ENCODE measurements at places on chromosomes 5 and 9.

GRCh38 chr5:126677121-126677520, 76.4 kb downstream of the PHAX start:
- DNase-seq: no peak

DNA sequence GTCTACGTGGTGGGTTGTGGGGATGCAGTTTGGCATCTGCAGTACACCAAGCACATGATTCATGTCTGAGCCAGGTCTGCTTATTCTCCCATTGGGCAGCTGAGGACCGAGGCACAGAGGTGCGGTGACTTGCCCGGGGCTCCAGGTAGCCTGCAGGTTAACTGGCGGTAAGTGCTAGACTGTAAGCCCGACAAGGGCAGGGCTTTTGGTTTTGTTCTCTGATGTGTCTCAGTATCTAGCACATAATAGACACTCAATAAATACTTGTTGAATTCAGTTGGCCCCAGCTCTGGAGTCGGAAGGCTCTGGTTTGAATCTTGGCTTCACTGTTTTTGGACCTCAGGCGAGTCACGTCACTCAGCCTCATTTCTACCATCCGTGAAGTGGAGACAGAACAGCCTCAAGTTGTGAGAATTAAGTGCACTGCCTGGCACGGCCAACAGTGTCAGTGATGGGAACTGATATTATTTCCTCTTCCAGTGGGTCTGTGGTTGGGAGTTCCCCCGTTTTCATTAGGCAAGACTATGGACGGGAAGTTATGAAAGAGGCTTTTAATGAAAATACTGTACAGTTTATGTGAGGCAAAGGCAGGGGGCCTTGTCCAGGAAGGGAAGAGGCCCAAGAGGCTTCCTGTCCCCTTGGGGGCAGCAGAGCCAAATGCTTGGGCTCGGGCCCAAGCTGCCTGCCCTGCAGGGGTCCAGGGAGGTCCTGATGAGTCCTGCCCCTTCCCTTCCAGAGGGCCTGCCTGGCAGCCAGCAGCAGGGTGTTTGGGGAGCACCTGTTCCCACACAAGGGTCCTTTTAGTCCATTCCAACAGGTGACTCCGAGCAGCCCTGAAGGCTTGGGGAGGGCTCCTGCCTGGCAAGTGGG, 3.3 kb downstream of the PRELID1 start:
- DNase-seq: no peak

GRCh38 chr9:108094676-108094993, 605.1 kb upstream of the KLF4 start:
- DNase-seq: no peak

DNA sequence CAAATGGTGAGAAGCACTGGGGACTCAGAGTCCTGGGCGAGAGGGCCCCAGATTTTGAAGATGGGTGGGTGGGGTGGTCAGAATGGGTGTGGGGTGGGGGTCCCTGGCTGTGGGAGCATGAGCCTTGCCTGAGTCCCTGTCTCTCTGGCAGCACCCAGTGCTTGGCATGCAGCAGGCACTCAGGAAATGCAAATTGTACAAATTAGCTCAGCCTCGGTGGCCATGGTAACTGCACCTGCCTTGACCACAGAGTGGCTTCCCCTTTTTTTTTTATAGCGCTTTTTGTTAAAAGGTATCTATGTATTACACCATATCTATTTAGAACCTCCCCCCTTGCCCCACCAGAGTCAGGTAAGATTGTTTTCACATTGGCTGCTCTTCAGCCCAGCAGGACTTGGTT, 19.2 kb upstream of the PITX1 start:
- no peak for DNase-seq

- no peak for DNase-seq
Measured at GRCh38 chr9:132141344-132141947, 20.4 kb upstream of the NTNG2 start.

- no peak for DNase-seq
Measured at GRCh38 chr5:175738602-175739133, 80.8 kb downstream of the HRH2 start.

GRCh38 chr9:94895668-94896067, 169.2 kb downstream of the AOPEP start:
- DNase-seq: no peak

- no peak for DNase-seq
Measured at GRCh38 chr5:31605920-31606319, 33.0 kb upstream of the PDZD2 start.

GRCh38 chr9:117703537-117703936, 666 bp upstream of the TLR4 start:
- no peak for DNase-seq

- DNase-seq: no peak
Measured at GRCh38 chr5:1727571-1727970, 72.1 kb downstream of the MRPL36 start.

- DNase-seq: no peak
Measured at GRCh38 chr5:148306446-148306845, 5.8 kb upstream of the SPINK7 start.

DNA sequence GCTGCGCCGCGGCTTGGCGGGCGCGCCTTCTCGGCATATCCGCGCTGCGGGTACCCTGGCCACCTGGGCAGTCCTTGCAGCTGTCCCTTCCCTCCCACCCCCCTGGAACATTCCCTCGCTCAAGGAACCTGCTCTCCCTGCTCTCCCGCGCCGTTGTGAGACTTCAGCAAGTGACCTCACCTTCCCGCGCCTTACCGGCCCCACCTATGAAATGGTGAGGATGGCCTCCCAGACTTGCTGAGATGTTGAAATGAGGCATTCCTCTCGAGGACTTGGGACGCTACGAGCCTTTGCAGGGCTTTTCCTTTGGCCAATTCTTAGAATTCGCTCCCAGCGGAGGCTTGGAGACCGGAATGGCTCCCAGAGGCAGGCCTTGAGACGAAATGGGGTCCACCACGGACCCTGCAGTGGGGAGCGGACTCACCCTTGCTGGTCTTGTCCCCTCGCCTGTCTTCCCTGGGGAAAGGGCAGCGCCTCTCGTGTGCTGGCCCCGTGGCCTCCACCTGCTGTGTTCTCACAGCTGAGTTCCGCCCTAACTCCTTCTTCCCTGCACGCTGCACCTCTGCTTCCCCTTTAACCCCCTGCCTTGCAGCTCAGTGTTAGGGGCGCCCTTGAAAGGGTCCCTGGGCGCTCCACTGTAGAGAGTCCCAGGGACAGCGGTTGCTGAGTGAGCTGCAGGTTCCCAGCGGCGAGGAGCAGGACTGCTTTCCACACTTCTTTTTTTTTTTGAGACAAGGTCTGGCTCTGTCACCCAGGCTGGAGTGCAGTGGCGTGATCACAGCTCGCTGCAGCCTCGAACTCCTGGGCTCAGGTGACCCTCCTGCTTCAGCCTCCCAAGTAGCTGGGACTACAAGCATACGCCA, 907 bp downstream of the HMCN2 start:
- DNase-seq: no peak

GRCh38 chr5:154620411-154620810, 134.8 kb upstream of the LARP1 start:
- no peak for DNase-seq

GRCh38 chr9:124887832-124888231, 25.9 kb downstream of the ARPC5L start:
- DNase-seq: no peak

- no peak for DNase-seq
Measured at GRCh38 chr9:130426883-130427282, 17.9 kb upstream of the ASS1 start.

DNA sequence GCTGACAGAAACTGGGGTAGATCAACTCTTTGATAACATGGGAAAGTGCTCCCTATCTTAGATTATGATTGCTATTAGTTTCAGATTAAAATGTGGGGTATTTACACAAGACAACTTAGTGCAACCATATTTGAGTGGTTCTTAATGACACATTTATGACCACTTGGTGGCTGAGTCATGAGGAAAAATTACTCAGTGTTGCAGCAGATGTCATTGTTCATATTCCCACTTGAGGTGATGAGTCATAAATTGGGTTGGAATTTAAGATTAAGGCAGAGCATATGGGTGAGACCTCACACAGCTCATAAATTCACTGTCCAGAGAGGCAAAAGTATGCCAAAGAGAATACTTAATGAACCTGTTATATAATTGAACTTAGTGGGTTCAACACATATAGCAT, 408.3 kb downstream of the DMRT2 start:
- no peak for DNase-seq

- no peak for DNase-seq
Measured at GRCh38 chr5:142626786-142627185, 59.1 kb downstream of the FGF1 start.

- DNase-seq: no peak
Measured at GRCh38 chr9:69020301-69021145, 6.6 kb upstream of the PRKACG start.

DNA sequence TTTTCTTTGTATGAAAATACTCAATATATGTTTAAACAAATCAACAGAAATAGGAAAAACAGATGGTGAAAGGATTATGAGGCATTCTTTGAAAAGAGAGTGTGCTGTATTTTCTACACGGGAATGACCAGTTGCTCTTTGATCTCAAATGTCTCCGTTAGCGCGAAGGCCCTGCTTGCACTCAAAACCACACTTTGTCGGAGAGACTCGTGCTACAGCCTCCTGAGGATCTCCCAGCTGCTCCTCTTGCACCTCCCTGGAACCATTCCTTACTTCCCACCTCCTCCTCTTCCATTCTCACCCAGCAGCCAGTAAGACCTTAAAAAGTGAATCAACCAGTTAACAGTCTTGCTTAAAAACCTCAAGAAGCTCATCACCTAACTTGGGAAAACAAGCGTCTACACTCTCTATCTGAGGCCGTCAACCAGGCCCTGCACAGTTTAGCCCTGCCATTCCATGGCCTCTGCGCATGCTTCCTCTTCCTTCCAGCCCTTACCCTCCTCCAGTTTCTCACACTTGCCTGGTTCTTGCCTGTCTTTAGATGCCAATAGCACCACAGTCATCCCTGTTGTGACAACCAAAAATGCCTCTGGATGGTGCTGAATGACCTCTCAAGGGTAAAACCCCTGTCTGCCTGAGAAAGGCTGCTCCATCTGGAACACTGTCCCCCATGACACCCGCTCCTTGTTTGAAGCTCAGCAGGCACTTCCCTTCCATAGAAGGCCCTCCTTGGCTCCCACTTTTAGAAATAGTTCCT, 594.7 kb upstream of the WWC1 start:
- DNase-seq: no peak

GRCh38 chr5:124537522-124537921, 208.9 kb downstream of the ZNF608 start:
- DNase-seq: no peak

DNA sequence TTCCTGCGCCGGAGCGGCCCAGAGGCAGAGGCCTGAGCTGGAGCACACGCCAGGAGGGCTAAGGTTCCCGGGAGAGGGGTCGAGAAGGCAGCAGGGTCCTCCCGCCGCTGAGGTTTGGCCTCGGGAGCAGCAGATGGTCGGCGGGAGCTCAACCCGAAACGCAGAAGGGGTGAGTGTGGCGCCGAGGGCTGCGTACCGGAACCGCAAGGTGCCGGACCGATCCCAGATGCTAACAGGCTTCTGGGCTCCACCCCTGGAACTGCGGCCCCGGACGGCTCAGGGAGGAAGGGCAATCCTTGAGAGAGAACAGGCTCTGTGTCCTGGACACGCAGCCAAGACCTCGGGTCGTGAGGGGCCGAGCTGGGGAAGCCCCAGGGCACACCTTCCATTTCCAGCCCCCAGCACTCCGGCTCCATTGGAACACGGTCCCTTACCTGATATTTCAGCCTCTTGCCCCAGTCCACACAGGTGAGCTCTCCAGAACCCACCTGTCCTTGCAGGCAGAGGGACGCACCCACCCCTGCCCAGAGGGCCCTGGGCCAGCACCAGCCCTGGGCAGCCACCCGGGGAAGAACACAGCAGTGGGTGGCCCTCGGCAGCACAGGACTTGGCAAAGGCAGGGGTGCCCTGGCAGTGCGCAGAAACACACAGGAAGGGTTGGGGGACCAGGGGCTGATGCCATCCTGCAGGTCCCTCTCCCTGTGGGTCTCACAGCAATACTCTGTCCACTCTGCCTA, 1.4 kb downstream of the LHX3 start:
- DNase-seq: no peak

GRCh38 chr5:177133853-177134696, 502 bp downstream of the NSD1 start:
- no peak for DNase-seq

DNA sequence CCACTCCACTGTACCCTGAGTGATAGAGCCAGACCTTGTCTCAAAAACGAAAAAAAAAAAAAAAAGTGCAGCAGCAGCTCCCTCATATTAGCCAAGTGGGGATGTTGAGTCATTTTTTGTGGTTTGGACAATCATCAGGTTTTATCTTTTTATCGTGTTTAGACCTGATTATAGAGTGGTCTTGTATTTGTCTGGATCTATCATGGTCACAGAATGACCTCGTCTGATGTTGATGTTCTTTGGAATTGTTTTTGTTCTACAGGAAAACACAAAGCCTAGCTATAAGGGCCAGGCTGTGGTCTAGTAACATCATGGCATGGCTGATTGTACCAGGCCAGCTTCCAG, 1.6 kb upstream of the FBXW11 start:
- DNase-seq: no peak

DNA sequence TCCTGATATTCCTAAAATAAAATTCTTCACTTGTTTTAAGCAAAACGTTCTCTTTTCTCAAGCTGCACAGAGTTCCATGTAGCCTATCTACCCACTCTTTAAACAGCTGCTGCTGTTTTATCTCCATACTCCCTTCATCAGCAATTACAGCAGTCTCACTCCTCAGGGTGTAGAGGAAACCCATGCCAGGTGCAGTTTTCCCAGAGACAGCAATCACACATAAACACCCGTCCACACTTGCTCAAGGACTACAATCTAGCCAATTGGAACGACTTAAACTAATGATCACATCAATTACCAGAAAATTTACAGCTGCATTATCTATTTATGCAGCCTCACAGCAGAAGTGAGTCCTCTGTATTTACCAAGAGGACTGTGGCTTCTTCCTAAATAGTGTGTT, 141.7 kb downstream of the HTR1A start:
- DNase-seq: no peak

- DNase-seq: peak; percentile 7
Measured at GRCh38 chr5:28473531-28474107, 1435.2 kb upstream of the CDH9 start.

- no peak for DNase-seq
Measured at GRCh38 chr5:135842737-135843136, 8.3 kb downstream of the SLC25A48 start.

- DNase-seq: no peak
Measured at GRCh38 chr9:61674465-61674864, 484.6 kb downstream of the SPATA31A7 start.

DNA sequence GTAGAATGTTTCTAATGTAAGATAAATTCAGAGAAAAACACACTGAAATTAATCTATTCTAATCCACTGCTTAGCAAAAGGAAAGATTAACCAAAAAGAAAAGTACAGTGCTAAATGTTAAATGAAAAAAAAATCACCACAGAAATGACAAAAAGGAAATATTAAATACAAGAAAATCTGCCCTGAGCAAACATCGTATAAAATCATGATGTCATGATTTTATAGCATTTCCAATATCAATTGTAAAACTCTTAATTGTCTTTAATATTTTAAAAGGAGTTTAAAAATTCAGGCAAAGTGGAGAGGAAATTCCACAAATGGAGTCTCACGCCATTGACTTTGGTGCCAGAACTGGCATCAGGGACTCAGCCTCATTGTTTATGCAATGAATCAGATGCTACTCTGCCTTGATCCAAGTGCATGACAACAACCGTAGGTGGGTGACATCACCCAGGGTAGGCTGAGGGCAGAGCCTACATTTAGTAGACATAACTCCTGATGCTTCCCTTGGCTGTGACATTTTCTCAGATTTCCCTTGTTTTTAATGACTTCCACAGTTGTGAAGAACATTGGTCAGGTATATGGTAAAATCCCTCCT, 696.8 kb downstream of the SEMA5A start:
- DNase-seq: peak; percentile 51

- DNase-seq: no peak
Measured at GRCh38 chr9:130986356-130986965, 22.5 kb upstream of the LAMC3 start.

All from HS-27A (cell line).